ENCODE measurements at places on chromosomes 2 and 18.
A peak's percentile ranks its signal among the peaks of the same experiment; 100 is the strongest.

GRCh38 chr2:179614121-179614520 lies 247.3 kb downstream of the ZNF385B start:
- peak; percentile 13 for DNase-seq

DNA sequence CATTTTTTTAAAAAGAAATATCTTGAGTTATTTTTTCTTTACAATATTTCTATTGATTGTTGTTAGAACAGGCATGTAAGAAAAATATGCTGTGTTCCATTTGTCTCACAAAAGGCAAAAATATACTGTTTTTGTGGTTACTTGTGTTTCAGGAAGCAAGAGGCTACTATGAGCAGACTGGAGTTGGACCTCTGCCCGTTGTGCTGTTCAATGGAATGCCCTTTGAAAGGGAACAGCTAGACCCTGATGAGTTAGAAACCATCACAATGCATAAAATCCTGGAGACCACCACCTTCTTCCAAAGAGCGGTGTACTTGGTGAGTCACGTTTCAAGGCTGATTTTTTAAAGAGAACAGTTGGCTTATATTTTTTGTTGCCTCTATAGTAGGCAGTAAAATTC lies 54.7 kb downstream of the UGGT1 start:
- DNase-seq: no peak

DNA sequence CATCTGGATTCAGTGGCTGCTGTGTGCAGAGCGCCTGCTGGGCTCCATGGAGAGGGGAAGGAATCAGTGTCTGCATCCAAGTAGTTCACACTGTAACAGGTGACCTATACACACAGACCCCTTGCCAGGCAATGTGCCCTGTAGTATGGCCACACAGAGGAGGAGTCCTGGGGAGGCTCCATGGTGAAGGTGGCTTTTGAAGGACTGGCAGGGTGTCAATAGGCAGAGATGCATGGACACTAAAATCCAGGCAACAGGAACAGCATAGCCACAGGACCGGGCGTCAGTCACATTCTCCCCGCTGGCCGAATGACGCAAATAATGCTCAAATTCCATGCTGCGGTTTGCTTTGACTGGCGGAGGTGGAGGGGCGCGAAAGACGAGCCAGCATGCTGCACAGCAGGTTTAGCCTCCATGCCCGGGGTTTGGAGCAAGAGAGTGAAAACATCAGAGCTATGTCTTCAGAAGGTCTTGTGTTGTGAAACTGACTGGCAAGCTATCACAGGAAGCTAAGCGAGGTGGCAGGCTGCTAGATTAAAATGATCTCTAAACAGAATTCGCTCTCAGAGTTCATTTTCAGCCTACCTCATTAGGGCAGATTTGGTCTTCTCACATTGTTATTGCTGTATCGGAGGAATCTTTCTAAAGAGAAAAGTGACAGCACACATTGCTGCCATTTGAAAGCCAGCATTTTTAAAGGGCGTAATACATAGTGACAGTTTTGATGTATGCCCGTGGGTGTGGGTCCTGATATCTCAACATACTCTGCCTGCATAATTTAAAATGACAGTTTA lies 1.2 kb upstream of the CHMP1B start:
- peak; percentile 88 for DNase-seq

DNA sequence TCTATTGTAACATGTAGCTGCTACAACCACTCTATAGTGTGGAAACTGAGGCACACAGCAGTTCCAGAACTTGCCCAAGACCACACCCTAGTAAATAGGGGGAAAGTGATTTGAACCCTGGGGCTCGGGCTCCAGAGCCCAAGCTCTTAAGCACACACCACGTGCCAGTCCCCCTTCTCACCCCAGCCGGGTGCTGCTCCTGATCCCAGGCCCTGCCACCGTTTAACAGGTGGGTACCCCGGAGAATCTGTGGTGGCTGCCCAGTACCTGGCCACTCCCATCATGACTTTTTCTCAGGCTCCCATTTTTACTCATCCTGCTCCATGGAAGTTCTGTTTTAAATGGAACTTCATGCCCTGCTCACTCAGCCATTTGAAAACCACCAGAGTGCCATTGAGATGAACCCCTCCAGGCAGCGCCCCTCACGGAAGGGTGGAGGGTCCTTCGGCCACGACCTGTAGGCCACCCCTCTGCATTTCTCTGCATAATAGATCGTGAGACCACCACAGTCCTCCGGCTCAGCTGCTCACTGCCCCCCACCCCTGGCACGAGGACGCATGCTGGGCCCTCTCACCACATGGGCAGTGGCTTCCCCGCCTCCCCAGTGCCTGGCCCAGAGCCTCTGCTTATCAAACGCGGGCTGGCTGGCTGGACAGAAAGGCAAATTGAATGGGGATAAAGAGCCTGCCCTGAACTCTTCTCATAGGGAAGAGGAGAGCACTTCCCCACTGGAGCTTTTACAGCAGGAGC lies 42.1 kb downstream of the TMEM37 start:
- DNase-seq: no peak

GRCh38 chr2:204657024-204657423 lies 111.7 kb downstream of the PARD3B start:
- DNase-seq: no peak

GRCh38 chr2:241123816-241124536 lies 21.9 kb upstream of the MTERF4 start:
- DNase-seq: no peak

- no peak for DNase-seq
These were observed 22.7 kb upstream of the PDIA6 start for GRCh38 chr2:10835052-10835970.

DNA sequence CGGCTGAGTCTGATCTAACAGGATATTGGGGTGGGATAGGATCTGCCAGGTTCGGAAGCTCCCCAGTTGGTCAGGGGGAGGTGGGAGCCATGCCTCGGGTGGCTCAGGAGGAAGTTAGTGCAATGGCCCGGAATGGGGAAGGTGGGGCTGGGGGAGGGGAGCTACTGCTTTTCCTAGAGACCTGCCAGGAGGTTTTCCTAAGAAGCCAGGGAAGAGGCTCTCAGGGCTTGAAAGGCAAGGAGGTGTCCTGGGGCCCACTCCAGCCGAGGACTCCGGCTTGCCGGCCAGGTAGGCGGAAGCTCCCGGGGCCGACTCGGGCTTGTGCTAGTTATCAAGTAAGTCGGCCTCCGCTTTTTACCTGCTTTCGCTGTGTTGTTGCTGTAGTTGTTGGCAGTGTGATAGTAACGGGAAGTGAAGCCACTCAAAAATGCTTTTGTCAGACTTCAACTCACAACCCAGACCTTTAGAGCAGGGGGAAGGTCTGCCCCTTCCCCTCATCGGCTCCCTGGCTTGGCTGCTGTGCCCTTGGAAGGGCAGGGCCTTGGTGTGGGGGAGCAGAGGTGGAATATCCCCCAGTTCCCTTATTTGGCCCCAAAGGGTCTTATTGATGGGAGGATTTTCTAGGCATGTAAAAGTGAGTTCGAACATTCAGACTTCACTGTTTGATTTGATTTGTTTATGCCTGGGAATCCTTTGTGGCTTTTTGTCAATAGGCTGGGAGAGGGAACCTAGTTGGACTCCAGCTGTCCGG lies 5.4 kb downstream of the GDF7 start:
- no peak for DNase-seq

DNA sequence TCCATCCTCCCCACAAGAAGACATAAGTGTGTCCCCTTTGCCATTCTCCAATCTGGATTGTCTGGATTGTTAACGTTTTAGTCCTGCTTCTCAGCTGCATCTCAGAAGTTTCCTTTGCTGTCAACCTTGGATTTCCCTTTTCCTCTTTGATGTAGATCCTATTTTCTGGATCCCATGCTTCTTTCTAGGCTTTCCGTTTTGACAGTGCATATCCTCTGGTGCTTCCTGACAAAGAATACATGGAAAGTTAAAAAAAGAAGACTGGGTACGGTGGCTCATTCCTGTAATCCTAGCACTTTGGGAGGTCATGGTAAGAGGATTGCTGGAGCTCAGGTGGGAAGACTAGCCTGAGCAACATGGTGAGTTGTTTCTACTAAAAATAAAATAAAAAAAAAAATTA lies 26.8 kb downstream of the ABI2 start:
- no peak for DNase-seq

DNA sequence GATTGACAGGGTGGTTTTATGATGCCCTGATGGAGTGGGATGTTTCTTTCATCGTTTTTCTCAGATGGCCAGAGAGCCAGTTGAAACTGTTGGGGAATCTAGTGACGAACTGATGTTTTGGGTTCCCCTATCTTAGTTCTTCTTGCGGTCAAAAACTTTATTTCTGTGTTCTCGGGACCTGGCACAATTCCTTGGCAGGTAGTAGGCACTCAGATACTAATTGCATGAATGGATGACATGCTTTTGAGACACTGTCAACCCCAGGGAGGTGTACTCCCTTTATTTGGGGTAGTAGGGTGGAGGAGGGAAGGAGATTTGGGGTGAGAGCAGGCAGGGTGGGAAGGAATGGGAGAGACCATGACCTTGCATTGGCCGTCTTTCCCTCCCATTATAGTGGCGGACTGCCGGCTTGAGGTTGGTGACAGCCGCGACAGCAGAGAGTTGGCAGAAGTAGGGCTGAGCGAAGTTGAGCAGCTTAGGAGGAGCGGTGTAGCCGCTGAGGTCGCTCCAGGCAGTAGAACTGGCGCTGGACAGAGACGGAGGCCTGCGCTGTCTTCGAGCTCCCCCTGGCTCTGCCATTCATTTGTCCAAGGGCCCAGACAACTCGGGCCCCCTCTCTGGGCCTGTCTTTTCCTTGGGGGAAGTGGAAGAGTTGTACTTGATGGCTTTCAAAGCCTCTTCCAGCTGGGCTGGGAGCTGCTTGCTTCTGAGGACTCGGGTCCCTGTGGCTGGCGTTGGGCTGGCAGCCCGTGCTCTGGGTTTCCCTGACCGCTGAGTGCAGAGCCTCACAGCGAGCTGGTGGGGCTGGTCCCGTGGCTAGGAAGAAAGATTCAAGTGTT lies 2.6 kb downstream of the TET3 start:
- no peak for DNase-seq

GRCh38 chr2:229993236-229993635 lies 70.9 kb downstream of the FBXO36 start:
- DNase-seq: no peak

DNA sequence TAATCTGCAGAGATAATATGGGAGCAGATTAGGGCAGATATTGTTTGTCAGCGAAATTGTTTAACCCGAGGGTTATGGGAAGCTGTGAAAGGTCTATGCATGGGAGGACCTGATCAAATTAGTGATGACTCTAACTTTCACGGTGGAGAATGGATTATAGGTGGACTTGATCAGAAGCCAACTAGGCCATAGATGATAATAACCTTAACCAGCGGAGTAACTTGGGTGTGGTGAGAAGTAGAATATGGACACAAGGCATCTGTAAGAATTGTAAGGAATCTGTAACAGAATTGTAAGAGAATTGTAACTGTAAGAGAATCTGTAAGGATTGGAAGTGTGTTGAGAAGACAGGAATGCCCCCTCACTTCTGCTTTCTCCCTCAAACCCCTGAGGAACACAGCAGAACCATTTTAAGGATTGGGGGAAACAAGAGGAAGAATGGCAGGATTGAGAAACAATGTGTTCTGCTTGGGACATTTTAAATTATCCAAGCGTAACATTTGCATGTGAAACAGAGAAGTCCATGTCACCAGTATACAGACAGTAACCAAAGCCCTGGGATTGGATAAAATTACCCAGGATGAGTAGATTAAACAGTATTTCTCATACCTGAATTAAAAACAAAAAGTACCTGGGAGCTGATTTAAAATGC lies 14.9 kb upstream of the SLC39A10 start:
- no peak for DNase-seq
